ENCODE measurements at places on chromosomes 3 and 15.

DNA sequence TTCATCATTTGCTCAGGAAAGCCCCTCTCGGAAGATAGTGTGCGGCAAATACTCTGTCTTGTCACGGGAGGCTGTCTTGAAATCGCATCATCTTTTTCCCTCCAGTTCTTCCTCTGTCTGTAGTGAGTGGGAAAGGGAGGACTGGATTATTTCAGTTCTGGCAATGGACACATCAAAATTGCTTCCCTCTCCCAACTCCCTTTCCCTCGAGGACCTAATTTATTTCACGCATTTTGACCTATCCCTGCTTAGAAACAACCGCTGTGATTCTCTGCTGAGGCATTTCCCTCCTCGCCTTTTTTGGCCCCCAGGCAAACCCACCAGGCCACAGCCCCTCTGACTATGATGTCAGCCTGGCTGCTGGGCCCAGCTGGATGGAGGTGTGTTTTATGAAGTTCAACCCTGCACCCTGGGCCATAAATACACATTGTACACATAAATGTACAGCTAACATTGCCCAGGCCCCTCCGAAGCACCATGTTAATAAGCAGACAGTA is 138.7 kb upstream of the LRTM1 start:
- DNase-seq = no peak

GRCh38 chr15:64807051-64807749 is 18.2 kb downstream of the PIF1 start:
- DNase-seq = no peak

DNA sequence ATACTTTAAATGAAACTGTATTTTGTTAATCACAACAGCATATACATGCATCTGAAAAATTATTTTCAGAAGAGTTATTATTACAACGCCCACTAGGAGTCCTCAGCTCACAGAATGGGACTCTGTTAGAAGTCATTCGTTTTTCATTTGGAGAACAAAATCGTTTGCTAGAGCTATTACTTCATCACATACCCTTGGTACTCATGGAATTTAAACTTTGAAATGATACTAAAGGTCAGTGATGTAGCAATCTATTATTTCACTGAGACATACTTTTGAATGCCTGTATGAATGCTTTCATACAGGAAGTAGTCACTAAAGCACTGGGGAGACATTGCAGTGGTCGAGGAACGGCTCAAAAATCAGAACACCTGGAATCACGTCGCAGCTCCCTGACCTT is 198.1 kb downstream of the MBNL1 start:
- peak; percentile 45 for DNase-seq

DNA sequence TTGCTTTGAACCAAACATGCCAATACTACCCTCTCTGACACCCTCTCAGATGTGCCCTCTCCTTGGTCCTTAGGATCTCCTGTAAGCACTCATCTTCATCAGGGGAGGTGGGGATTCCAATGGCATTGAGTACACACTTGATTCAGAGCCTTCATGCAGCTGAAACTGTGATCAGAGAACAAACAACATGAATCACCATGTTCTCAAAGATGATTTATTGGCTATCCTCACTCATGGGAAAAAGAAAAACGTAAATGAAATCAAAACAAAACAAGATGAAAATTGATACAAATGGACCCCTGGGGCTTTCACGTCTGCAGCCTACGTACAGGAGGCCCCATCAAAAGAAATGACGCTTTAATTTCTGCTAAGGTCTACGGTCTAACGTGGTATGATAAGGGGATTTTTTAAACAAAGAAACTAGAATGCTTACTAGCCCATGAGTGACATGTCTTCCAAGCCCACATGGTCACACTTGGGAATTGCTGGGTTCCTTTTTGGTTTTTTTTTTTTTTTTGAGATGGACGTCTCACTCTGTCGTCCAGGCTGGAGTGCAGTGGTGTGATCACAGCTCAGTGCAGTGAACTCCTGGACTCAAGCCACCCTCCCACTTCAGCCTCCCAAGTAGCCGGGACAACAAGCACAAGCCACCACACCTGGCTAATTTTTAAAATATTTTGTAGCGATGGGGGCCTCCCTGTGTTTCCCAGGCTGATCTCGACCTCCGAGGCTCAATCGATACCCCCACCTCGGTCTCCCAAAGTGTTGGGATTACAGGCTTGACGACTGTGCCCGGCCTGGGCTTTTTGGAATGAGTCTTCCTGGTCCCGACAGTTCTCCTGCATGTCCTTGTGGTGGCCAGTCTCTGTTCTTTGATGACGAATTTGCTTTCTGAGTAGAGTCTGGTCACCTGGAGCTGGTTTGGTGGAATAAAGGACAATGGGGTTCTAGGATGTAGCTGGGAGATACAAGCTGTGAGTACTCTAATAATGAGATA is 202.6 kb downstream of the XXYLT1 start:
- DNase-seq = no peak

- no peak for DNase-seq
These were observed 16.6 kb downstream of the NFKBIZ start for GRCh38 chr3:101865751-101866509.

DNA sequence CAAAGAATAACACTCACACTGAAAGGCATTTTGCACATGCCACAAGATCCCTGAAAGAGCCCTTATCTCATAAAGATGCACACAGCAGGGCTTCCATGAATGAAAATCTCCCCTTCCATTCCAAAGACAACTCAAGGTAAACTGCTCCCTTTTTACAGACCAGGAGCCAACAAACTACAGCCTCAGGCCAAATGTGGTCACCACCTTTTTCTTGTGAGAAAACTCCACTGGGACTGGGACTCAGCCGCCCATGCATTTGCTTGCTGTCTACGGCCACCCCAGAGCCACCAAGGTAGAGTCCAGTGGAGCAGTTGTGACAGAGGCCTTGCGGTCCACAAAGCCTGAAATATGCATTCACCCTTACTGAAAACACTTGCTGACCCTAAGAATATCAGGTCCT is 334.8 kb downstream of the OCA2 start:
- no peak for DNase-seq

DNA sequence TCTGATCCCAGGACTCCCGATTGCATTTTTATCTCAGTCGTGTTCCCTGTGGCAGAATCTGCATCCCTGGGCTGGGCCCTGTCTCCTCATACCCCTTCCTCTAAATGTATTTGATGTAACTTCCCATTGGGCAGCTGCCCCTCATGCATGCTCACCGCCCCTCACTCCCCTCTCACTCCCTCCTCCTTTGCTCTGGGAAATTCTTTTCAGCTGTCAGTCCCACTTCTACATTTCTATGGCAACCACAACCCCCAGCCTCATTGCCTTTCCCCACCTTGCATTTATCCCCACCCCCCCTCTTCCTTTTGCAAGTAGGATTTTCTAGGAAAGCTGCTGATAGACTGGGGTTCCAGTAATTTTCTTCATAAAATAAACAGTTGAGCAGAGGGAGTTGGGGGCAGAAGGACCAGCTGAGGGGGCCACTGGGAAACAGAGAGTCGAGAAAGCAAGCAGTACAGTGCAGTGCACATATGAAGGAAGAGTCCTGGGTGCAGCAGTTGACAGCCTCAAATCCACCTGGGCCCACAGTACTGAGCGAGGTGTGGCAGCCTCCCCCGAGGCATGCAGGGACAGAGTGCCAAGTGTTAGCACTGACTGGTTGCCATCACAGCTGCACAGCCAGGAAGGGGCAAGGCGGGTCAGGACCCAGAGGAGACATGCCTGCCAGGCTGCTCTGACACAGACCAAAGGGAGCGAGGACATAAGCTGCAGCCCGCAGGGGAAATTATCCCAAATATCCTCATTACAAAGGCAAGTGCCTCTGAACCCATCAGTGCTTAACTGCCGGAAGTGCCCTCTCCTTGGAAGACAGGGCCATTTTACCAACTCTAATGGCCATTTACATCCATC is 476.3 kb downstream of the EPHB1 start:
- no peak for DNase-seq

DNA sequence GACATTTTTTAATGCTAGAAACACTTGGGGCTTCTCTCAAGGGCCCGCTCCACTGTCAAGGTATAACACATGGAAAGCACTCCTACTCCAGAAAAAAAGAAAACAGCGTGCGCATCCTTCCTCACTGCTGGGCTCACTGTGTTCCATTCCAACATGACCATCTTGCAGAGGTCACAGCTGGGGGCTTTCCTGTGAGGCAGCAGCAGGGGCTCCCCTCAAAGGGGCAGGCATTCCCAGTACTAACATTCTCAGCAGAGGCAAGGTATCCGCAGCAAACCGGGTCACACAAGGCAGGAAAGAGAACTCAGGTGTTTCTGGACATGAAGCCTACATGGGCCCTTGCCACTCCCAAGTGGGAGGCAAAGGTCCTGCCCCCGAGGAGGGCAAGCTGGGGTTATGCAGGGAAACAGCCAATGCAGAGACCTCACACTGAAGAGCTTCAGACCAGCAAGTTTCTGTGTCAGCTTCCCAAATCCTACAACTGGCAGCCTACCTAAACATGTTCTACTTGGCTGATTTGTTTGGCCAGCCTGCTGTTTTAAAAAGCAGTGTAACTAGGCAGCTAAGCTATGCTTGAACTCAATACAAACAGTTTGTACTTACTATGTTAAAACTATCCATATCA is 6.4 kb downstream of the BDH1 start:
- DNase-seq = no peak

GRCh38 chr3:13690636-13691035 is 141.7 kb downstream of the FBLN2 start:
- DNase-seq = no peak

GRCh38 chr3:19105826-19106225 is 42.5 kb upstream of the KCNH8 start:
- no peak for DNase-seq

GRCh38 chr15:56146756-56147155 is 96.9 kb downstream of the RFX7 start:
- DNase-seq = no peak

DNA sequence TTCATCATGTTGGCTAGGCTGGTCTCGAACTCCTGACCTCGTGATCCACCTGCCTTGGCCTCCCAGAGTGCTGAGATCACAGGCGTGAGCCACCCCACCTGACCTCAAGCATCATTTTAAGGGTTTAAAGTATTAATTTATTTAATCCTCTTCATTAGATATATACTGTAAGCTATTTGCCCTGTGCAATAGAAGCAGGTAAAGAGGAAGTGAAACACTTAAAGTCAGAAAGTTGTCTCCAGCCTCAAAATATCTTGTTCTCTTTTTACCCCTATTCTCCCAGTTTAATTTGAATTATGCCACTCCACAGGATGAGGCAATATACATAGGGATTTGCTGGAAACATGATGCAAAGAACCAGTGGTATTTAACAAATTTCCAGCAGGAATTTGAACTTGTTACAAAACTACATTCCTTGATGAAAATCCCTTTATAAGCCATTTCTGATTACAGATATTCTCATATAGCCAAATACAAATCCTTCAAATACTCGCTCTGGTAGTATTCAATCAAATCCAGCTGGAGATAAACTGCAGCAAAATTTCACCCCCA is 2.0 kb downstream of the NDUFB5 start:
- no peak for DNase-seq

DNA sequence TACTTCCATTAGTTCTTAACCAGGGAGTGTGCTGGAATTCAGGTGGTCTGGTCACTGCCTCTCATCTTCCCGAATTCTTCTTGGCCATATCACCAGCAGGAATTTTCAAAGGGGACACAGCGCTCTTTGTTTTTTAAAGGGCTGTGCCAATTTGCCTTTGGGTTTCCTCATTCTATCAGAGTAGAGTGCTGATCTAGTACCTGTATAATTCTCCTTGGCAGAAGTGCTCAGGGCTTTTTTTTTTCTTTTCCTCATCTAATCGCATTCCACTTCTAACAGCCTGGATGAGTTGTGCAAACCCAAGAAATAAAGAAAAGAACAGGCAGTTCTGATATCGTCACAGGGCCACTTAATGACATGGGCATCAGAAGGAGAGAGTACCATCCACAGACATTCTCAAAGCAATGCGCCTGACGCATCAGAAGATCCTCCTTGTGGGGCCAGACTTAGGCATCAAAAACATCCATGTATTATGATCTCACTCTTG is 121.0 kb downstream of the ASB7 start:
- DNase-seq = no peak

DNA sequence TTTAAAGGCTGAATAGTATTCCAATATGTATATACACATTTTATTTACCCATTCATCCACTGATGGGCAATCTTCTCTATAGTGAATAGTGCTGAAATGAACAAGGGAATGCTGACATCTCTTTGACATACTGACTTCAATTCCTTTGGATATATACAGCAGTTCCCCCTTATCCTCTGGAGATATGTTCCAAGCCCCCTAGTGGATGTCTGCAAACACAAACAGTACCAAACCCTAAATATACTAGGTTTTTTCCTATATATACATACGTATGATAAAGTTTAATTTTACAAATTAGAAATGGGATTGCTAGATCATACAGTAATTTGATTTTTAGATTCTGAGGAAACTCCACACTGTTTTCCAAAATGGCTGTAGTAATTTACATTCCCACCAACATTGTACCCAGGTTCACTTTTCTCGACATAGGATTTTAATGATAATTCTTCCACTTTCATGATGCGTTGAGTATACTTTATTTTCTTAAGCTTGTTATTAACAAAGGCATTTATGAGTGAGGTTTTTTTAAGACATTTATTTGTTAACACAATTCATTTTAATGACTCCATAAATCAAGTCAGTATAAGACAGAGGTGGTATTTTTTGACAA is 38.2 kb downstream of the VPS13C start:
- peak; percentile 2 for DNase-seq

GRCh38 chr3:184230603-184231528 is 1.5 kb downstream of the VWA5B2 start:
- no peak for DNase-seq

DNA sequence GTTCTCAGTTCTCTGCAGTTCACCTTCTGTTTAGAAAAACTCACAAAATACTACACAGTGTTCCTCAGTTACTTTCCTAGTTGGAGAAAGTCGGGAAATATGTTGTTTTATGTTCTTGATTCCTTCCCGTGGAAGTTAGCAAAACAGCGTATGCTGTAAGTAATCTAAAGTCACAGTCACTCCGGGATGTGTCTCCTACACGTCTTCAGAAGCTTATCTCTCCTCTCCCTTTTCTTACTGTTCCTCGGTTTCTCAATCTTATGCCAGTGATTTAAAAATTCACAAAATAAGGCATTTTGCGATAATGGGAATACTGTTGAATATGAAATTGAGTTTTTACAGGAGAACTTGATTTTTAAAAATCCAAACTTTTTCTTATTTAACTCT is 1.7 kb downstream of the HEG1 start:
- DNase-seq = peak; percentile 44

DNA sequence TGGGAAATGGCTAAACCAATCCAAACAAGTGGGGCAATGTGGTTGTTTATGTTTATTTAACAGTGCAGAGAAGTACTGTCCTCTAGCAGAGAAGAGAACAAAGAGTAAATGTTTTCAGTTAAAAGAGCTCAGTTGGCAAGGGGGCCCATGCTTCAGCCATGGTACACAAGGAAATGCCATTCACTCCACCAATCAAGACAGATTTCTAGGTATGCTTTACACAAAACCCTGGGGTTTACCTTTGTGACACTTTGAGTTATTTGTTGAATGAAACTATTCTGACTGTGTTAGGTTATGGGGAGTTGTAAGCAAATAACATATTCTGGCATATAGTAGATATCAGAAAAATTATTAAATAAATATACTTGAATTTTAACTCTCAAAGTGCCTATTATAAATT is 228.5 kb upstream of the MME start:
- DNase-seq = no peak

- DNase-seq = no peak
These were observed 22.1 kb upstream of the ATP2B2 start for GRCh38 chr3:10527295-10528001.

- DNase-seq = peak; percentile 85
These were observed 297.3 kb upstream of the PROK2 start for GRCh38 chr3:72082186-72082715.

- DNase-seq = no peak
These were observed 12.0 kb upstream of the PIK3CA start for GRCh38 chr3:179136195-179136594.

All from OCI-M1 (cell line).